Heart left ventricle (tissue), 16 donors: ENCODE measurements at places on chromosomes 2 and 18.

DNA sequence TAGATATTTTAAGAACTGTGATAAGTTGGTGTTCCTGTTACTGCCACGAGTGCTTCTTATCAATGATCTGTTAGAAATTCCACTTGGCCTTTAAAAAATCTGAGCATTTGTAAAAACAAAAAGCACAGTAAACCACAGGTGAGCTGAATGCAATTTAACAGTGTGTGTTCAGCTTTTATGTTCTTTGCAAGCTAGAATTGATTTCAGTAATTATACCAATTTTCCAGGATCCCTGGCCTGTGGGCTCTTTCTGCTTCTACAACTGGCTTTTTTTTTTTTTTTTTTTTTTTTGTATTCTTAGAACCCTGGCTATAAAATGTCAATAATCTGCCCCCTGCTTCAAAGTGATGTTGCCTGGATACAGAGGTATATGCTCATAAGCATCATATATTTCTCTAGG is 548.5 kb upstream of the SLC8A1 start:
- H3K27me3 ChIP-seq, result no peaks in the 10 kb centered on the region
- H3K27ac ChIP-seq, result no peak overlapping the region
- H3K4me1 ChIP-seq, result no peaks in the 10 kb centered on the region
- H3K4me3 ChIP-seq, result no peak overlapping the region
- H3K36me3 ChIP-seq, result no peaks in the 10 kb centered on the region

GRCh38 chr2:224111576-224111975 is 72.5 kb upstream of the SERPINE2 start:
- H3K27me3 ChIP-seq, result no peaks in the 10 kb centered on the region
- H3K36me3 ChIP-seq, result no peaks in the 10 kb centered on the region
- H3K4me3 ChIP-seq, result no peak overlapping the region
- no peak for DNase-seq

GRCh38 chr2:74833418-74834233 is at the start of gene HK2:
TSS of gene HK2 (plus strand) at chr2:74834127. CDS start at chr2:74834581, 454 bp downstream.
- no peaks in the 10 kb centered on the region for H3K36me3 ChIP-seq
- H3K4me3 ChIP-seq, result peak within 1 kb of the TSS; percentile 50
- peaks cover 25% of the 10 kb centered on the region for H3K4me1 ChIP-seq

DNA sequence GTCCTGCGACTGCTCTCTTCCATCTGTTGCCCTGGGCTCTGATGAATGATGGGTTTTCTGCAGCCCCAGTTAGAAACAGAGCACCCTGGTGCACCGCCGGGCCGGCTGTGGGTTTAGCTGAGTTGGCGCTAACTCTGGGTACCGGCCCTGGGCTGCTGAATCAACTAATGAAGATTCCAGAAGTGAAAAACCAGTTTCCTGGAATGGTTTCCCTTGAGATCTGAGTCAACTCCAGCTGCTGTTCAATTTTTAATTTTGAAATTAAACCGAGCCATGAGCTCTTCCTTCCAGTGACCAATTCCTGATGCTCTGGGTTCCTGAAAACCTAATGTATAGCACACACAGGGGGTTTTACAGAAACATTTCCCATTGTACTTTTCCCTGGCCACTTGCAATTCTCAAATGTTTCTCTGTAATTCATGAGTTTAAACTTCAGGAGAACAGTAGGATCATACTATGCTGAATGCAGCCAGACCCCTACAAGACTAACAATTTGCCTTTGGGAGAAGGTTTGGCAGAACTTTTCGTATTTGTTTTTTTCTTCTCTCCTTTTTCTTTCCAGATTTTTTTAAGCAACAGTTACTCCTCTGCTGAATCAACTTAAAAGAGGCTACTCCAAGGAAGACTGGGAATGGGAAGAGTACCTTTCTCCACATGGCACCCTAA is 5.5 kb downstream of the COL6A3 start:
- no peak overlapping the region for H3K4me3 ChIP-seq
- DNase-seq, result peak; percentile 61
- peak overlapping the region; percentile 41 for H3K27ac ChIP-seq
- no peaks in the 10 kb centered on the region for H3K36me3 ChIP-seq

GRCh38 chr2:150474326-150475074 is 13.0 kb downstream of the RND3 start:
- H3K27ac ChIP-seq, result peak overlapping the region; percentile 7
- peaks cover 42% of the 10 kb centered on the region for H3K4me1 ChIP-seq
- DNase-seq, result no peak
- no peaks in the 10 kb centered on the region for H3K36me3 ChIP-seq
- no peaks in the 10 kb centered on the region for H3K27me3 ChIP-seq
- no peak overlapping the region for H3K4me3 ChIP-seq

GRCh38 chr18:60978338-60978737 is 354.9 kb upstream of the CDH20 start:
- no peak overlapping the region for H3K4me3 ChIP-seq
- DNase-seq, result no peak
- H3K27ac ChIP-seq, result no peak overlapping the region
- H3K27me3 ChIP-seq, result no peaks in the 10 kb centered on the region

DNA sequence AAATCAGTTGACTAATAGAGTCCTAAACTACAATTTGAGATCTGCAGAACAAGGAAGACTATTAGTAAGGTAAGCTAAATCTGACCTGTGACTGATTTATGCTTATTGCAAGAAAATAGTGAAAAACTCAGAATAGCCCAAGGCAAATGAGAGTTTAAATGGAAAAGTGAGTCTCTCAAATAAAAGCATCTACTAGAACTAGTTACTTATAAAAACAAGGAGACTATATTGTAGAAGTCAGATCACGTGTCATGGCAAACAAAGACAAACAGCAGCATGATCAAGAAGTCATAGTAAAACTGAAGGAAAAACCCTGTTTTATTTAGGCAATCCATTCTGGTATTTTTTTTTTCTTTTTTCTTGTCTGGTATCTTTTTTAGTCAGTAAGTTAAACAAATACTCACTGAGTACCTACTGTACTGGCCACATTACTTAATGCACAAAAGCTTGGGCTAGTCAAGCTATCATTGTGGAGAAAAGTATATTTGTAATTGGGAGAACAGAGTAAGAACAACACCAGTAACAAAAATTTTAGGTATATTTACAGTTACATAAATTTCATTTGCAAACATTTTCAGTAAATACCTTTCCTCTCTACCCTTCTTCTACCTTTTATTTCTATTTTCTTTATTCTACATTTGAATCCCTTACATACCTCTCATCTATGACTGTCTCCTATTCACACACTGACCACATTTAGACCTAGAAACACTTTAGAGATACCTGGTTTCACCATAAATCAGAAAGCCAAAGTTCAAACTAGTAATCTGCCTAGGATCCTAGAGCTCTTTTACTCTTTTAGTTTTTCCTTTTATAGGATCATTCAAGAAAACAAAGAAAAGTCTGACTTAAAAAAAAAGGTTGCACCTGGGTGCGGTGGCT is 23.7 kb downstream of the CCDC88A start:
- no peak overlapping the region for H3K4me3 ChIP-seq
- H3K27ac ChIP-seq, result no peak overlapping the region
- no peaks in the 10 kb centered on the region for H3K27me3 ChIP-seq
- H3K4me1 ChIP-seq, result no peaks in the 10 kb centered on the region
- no peak for DNase-seq

DNA sequence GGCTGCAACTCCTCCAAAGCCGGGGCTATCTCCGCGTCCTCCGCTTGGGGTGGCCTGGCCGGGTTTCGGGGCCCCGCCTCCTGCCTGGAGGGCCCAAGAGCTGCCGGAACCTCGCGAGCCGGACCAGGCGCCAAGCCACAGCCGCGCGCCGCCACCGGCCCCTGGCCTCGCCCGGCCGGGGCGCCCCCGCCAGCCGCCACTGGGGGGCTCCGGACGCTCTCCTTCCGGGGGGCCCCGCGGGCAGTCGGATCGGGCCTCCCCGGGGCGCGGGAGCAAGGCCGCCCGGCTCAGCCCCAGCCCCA is 17.4 kb upstream of the HAAO start:
- no peaks in the 10 kb centered on the region for H3K27me3 ChIP-seq
- H3K4me3 ChIP-seq, result peak overlapping the region; percentile 54
- peak overlapping the region; percentile 97 for H3K27ac ChIP-seq
- no peaks in the 10 kb centered on the region for H3K4me1 ChIP-seq
- H3K36me3 ChIP-seq, result no peaks in the 10 kb centered on the region

DNA sequence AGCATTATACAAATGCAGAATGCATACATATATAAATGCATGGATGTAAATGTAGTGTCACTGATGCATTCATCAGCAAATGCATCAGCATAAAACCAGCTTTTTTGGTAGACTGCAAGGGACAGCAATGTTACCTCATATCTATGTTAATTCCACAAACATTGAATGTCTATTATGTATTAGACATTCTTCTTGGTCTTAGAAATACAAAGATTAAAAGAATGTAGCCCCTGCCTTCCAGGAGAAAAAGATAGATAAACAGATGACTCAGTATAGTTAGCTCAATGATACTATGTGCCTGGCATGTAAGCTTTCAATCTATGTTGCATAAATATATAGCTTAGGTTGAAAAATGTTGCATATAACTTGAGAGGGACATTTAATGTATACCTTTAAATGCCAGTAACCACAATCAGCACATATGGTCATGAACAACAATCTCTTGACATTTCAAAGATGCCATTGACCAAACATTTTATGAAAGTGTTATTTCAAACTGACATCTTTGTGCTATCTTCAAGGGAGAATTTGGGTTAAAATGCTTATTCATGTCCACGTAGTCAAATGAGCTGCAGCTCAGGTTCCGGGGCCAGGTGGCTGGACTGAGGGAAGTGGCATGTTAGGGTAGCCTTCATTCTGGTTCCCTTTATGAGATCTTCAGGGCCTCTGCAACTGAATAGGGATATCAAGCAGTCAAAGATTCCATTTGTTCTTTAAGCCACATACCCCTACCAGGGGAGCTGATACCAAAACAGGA is 45.2 kb upstream of the GCG start:
- no peaks in the 10 kb centered on the region for H3K27me3 ChIP-seq
- no peak overlapping the region for H3K4me3 ChIP-seq
- no peak overlapping the region for H3K27ac ChIP-seq

GRCh38 chr18:22088029-22088428 is 81.4 kb upstream of the GATA6 start:
- peaks cover 17% of the 10 kb centered on the region for H3K4me1 ChIP-seq
- H3K27ac ChIP-seq, result no peak overlapping the region
- H3K27me3 ChIP-seq, result no peaks in the 10 kb centered on the region
- peak; percentile 55 for DNase-seq

GRCh38 chr18:4125627-4126230 is 329.4 kb downstream of the DLGAP1 start:
- H3K4me1 ChIP-seq, result peaks cover 8% of the 10 kb centered on the region
- no peaks in the 10 kb centered on the region for H3K27me3 ChIP-seq
- H3K36me3 ChIP-seq, result no peaks in the 10 kb centered on the region
- no peak overlapping the region for H3K27ac ChIP-seq
- H3K4me3 ChIP-seq, result no peak overlapping the region

DNA sequence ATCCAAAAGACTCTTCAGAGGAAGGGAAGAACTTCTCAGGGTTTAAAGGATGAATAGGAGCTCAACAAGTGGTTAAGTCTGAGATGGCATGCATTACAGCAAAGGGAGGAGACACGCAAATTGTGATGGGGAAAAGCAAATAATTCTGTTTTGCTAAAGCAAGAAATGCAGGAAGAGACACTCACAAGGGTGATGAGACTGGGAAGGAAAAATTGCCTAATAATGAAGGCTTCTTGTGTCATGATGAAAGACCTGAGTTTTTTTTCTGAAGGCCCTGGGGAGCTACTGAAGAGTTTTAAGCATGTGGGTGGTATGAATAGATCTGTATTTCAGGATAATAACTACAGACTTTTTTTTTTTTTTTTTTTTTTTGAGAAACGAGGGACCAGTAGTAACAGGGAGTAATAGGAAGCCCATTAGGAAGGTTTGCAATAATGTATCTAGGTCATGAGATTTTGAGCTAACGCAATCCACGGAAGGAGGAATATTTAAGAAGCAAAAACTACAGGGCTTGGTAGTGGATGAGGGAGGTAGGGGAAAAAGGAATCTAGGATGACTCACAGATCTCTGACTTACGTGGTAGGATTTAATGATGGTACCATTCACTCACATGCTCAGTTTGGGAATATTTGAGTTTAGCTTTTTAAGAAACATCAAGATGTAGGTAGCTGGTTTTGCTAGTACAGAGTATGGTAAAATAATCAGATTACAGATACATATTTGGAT is 16.0 kb upstream of the SERPINB3 start:
- no peaks in the 10 kb centered on the region for H3K36me3 ChIP-seq
- no peaks in the 10 kb centered on the region for H3K27me3 ChIP-seq
- H3K4me3 ChIP-seq, result no peak overlapping the region

DNA sequence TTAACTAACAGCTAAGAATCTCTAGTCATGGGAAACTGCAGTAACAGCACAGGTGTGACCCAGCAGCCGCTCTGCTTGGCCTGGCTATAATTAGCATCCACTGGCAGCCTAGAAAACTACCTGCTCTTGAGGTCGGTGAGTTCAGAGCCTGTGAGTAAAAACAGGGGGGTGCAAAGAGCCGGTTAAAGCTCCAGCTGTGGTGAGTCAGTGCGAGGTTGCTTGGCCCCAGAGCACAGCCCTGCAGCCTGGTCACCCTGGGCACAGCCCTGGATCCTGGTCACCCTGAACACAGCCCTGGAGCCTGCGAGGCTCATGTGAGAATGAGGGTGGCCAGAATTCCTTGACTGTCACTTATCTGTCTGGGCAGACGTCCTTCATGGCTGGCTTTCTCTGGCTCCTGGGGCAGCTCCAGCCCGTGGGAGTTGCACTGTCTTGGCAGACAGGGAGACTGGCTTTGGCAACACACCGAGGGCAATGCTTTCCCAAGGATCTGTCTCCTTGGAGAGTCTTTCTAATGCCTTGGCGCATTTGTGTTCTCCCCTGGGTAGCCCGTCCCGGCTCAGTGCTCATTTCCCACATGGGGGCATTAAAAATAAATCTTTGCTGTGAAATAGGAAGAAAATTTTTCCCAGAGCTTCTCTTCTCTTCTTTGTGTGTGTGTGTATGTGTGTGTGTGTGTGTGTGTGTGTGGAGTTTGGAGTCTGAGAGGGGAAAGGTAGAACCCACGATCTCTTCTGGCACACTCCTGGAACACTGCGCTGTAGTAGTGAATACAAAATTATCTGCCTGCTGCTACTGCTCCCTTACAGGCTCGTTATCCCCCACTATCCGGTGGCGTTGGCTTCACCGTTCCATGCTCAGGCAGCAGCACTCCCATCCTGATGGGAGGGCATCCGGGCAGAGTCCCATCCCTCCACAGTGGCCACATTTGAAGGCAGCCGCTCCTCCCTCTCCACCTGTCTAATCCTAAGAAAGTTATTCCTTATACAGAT is 250.2 kb upstream of the MEX3C start:
- no peak overlapping the region for H3K4me3 ChIP-seq
- H3K27me3 ChIP-seq, result no peaks in the 10 kb centered on the region
- DNase-seq, result peak; percentile 55
- no peaks in the 10 kb centered on the region for H3K36me3 ChIP-seq
- peak overlapping the region; percentile 13 for H3K27ac ChIP-seq
- H3K4me1 ChIP-seq, result no peaks in the 10 kb centered on the region

DNA sequence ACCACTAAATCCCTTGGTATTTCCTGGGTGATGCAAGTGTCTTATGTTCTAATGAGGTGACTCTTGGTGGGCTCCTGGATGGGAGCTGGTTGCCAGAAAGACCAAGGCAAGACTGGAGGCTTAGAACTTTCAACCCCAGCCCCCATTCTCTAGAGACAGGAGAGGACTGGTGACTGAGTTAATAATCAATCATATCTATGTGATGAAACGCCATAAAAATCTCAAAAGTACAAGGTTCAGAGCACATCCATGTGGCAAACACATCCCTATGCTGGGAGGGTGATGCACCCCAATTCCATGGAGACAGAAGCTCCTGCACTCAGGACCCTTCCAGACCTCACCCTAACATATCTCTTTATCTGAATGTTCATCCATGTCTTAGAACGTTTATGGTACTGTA is 139.5 kb upstream of the LINC00305 start:
- no peaks in the 10 kb centered on the region for H3K27me3 ChIP-seq
- H3K27ac ChIP-seq, result no peak overlapping the region
- no peak overlapping the region for H3K4me3 ChIP-seq
- H3K4me1 ChIP-seq, result no peaks in the 10 kb centered on the region
- DNase-seq, result no peak
